ENCODE measurements at places on chromosomes 16 and 17.

GRCh38 chr16:48918520-48919258 is 308.7 kb upstream of the N4BP1 start:
- DNase-seq = no peak

DNA sequence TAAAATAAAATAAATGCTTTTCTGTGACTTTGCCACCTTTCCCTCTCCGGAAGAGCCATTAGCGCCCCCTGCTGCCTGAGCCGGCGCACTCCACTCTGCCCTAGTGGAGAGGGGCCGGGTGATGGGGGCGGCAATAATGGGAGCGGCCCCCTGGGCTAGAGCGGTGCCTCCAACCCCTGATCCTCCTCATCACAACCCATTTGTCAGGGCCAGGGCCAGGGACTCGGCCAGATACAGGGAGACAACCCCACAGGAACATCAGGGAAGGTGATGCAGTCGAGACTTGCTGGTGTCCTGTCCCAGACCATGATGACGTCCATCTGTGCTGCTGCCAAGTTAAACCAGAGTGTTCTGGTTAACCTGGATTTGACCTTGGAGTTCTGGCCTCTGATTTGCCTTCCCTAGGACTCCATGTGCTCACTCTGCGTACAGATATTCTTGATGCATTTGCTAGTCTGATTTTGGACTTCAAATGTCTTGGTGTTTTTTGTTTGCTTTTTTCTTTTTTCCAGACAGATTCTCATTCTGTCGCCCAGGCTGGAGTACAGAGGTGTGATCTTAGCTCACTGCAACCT is 46.1 kb upstream of the BPTF start:
- no peak for DNase-seq

GRCh38 chr16:50256604-50257003 is 9.7 kb upstream of the ADCY7 start:
- DNase-seq = no peak

DNA sequence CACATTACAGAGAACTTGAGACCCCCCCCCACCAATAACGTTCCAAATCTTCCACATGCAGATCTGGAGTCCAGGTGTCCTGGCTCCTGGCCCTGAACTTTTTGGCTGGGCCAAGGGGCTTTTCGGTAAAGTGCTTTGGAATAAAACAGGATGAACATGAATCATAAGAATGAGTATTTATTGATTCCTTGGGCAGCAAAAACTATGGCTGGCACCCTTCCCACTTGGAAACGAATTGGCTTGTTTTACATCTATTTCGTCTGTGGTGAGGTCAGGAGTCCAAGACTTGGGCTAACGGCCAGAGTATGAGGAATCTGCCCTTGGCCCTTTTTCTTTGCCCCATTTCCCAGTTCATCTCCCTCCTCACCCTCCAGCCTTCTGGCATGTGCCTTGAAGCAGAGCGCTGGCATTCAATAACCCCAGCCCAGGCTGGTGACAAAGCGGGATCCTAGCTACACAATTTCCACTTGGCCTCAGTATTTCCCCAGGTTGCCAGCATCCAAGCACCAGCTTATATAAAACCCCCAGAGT is 4.1 kb upstream of the UBTF start:
- DNase-seq = no peak

- DNase-seq = no peak
Measured at GRCh38 chr16:84720177-84720579, 20.4 kb downstream of the USP10 start.

DNA sequence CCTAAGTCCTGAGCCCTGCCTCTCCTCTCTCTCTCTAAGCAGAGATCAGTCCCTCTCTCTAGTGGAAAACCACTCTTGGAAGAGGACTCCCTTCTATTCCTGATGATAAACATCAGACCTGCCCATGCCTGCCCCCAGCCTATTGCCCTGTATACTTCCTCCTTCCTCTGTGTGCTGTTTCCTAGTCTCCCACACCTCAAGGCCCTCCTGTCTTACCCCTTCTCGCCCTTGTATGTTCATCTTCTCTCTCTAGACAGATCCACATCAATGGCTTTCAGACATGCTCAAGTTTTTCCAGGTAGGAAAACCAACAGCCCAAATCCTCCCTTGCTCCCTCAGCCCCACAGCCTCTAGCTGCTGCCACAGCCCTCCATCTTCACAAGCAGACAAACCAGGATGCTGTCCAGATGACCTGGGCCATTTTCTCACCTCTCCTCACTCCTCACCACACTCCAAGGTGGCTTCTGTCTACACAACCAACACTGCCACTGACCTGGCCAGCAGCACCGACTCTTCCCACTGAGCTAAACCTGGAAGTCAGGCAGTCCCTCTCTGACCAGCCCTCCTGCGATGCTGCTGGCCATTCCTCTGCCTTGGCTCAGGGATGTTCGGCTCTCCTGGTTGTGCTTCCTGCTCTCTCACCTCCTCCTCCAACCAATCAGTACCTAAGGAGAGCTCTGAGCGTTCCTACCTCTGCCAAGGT is 36.3 kb downstream of the MARF1 start:
- DNase-seq = no peak

- DNase-seq = no peak
Measured at GRCh38 chr16:3171855-3172593, 16.0 kb upstream of the OR1F1 start.

GRCh38 chr17:83053021-83053681 is 26.3 kb upstream of the METRNL start:
- DNase-seq = no peak

DNA sequence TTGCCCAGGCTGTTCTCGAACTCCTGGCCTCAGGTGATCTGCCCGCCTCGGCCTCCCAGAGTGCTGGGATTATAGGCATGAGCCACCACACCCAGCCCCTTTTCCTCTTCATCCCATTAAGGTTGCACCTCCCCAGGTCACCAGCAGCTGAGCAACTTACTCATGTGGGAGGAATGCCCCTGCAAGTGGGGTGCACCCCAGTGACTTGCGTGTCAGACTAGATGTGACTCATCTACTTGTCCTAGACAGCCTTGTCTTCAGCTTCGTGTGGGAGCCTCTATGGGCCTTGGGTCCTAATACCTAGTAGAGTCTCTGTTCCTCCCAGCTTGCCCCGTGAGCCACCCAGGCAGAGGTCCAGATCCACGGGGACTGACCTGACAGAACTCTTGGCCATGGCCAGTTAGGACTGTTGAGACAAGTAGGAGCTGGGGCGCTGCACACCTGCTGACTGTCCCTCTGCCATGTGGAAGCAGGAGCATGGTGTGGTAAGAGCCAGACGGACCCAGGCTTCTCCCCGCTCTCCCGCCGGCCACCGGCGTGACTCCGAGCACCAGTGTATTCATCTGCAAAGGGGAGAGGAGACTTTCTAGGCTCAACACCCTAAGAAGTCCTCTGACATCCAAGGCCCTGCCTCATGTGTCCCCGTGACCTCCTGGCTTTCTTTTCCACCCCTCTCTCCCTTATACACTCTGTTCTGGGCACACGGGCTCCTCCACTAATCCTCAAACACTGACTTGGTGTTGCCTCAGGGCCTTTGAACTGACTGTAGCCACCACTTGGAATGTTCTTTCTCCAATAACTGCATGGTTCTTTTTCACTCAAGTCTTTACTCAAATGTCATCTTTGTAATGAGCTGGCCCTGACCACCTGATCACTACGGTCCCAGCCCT is 11.6 kb upstream of the CBX4 start:
- DNase-seq = no peak

- no peak for DNase-seq
Measured at GRCh38 chr17:72452286-72453173, 331.7 kb downstream of the SOX9 start.

GRCh38 chr17:12637015-12637414 is 28.7 kb upstream of the MYOCD start:
- no peak for DNase-seq

GRCh38 chr16:25066747-25067631 is 44.6 kb upstream of the LCMT1 start:
- peak; percentile 49 for DNase-seq

- DNase-seq = peak; percentile 41
Measured at GRCh38 chr17:27544350-27545131, 86.4 kb upstream of the LGALS9 start.

DNA sequence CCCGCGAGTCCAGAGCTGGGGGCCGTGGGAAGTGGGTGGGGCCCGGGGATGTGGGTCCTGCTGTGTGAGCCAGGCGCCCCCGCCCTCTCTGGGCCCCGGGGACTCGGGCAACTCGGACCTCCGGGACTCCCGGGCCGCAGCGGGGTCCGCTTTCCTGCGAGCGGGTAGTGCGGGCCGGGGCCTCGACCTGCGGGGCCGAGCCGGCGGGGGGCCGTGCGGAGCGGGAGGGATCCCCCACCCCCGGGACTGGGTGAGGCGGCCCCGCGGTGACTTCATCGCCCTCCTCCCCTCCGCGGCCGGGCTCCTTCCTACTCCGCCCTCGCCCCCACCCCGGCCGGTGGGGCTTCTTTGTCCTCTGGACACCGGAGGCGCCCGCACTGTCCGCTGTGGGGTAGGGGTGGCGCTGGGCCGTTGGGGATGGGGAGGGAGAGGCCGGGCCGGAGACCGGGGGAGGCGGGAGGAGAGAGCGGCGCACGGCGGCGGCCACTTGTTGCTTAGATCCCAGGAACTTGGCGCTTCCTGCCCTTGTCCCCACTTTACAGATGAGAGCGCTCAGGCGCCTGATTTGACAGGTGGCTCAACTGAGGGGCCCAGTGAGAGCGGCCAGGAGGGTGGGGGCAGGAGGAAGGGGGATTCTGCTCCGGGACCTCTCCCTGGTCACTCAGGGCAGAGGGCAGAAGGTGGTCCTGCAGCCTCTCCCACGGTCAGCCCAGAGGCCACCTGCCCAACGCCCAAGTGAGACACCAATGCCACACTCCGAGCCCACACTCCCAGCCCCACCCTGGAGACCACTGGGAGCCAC is 874 bp downstream of the CMTM3 start:
- no peak for DNase-seq

- no peak for DNase-seq
Measured at GRCh38 chr17:33986566-33986965, 268.5 kb upstream of the CCL2 start.

DNA sequence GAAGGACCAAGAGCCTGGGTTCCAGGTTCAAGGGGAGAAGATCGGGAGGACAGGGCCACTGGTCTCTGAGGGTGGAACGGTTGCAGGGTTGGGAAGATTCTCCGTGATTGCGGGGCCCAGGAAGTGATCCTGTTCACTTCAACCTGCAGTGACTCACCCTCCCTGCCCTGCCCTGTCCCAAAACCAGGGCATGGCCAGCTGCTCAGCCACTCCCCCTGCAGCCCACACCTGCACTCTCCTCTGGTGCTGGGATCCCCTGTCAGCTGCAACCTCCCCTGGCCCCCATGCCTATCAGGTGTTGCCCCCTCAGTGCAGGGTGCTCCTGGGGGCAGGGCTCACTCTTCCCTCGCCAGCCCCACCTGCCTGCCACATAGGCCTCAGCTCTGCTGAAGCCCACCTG is 1.1 kb downstream of the RUNDC3A start:
- DNase-seq = no peak

GRCh38 chr17:4600563-4600962 is 16.2 kb downstream of the SMTNL2 start:
- DNase-seq = no peak

DNA sequence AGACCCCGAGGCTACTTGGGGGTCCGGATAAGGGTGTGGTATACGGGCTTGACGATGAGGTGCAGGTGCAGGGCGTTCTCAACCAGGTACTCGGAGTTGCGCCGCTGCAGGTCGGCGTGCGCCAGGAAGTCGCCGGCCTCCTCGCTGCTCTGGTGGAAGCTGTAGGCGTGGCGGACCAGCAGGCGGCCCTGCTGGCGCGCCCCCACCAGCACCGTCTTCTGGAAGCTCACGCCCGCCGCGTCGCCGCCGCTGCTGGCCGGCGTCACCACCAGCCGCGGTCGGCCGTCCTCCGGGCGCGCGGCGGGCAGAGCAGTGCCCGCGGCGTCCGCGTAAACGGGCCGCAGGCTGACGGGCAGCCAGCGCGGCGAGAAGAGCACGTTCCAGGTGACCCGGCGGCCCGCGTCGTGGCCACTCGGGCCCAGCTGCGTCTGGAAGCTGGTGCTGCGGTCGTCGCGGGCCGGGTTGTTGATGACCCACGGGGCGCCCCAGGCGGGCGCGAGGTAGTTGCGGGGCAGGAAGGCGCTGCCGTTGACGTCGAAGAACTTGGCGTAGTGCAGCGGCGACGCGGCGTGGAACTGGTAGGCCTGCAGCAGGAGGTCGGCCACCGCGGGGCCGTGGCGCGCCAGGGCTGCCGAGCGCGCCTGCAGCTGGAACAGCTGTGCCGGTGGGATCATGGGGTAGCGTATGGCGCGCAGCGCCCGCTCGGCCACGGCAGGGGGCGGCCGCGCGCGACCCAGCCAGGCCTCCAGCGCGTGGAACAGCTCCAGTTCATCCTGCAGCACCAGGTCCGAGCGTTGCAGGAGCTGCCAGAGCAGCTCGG is 4.8 kb downstream of the BTBD17 start:
- no peak for DNase-seq

DNA sequence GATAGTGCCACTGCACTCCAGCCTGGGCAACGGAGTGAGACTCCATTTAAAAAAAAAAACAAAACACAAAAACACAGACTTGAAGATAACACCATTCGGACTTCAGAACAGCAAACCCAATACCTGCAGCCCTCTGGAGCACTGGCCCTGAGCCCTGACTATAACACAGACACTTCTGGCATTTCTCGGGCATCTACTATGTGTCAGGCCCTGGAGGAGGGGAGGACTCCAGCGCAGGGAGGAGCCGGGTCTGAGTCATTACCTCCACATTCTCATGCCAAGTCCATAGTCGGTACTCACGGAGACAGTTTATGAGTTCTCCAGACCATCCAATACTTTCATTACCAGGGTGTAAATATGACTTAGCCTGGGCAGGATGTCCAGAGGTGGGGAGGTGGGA is 48.8 kb downstream of the PITPNM3 start:
- DNase-seq = no peak

DNA sequence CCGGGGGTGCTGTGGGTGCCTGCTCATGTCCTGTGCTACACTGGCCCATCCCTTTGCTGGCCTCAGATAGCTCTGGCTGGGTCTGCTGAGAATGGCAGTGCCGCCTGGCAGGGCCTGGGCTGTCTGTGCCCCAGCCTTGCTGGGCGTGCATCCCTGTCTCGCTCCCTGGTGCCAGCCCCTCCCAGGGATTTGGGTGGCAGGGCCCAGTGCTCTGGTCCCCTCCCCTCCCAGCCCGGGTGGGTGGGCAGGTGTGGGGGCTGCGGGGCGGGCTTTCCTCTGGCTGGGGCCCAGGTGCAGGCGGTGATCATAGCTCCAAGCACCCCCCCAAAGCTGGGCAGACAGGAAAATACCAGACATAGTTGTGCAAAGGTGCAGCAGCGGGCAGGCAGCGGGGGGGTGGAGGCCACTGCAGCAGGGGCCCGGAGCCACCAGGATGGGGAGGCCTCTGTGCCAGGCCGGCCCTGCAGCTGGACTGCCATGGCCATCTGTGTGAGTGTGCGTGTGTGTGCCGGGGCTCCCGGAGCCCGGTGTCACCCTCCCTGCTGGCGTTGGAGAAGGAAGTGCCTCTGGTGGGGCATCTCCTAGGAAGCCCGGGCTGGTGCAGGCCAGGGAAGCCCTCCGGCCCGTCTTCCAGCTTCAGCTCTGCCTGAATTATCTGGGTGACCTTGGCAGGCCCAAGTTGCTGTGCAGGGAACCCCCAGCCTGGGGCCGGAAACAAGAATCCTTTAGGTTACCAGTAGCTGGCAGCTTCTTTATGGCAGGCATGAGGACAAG is 7.4 kb downstream of the GLIS2 start:
- no peak for DNase-seq

- no peak for DNase-seq
Measured at GRCh38 chr16:18024611-18025010, 311.9 kb downstream of the NPIPA8 start.

GRCh38 chr17:50043290-50044148 is 12.4 kb upstream of the ITGA3 start:
- DNase-seq = no peak

GRCh38 chr16:68844211-68844564 is 857 bp downstream of the TANGO6 start:
- no peak for DNase-seq

- DNase-seq = no peak
Measured at GRCh38 chr17:65130832-65131231, 6.3 kb upstream of the RGS9 start.

- no peak for DNase-seq
Measured at GRCh38 chr17:81309140-81309858, 14.2 kb upstream of the SLC38A10 start.

Data from stimulated activated CD4-positive, alpha-beta T cell treated with anti-CD3 and anti-CD28 coated beads, Interleukin-1b, Interleukin-23, amount 100 ng/mL, for 24 hours (primary cell).